ENCODE measurements at places on chromosomes 4 and X.

DNA sequence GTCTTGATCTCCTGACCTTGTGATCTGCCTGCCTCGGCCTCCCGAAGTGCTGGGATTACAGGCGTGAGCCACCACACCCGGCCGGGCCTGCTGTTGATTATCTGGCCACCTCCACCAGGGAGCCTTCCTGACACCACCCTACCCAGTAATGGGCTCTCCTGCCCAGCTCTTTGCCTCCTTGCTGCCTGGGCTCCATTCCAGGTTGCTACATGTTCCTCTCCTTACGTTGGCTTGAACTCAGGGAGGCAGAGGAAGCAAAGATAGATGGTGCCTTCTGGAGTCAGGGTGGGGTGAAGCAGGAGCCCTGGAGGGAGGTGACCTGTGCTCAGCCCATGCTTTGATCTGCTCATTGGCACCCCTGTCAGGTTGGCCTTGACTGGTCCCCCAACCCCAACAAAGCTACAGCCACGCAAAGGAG, 26.3 kb downstream of the FLNA start:
- DNase-seq: no peak

- DNase-seq: no peak
Observed at GRCh38 chr4:180057891-180058671, 2185.1 kb upstream of the TENM3 start.

GRCh38 chr4:122928930-122929329, 6.5 kb upstream of the NUDT6 start:
- no peak for DNase-seq

- DNase-seq: no peak
Observed at GRCh38 chr4:19227701-19228100, 1024.0 kb upstream of the SLIT2 start.

- DNase-seq: no peak
Observed at GRCh38 chr4:164904336-164904735, 27.4 kb downstream of the APELA start.

DNA sequence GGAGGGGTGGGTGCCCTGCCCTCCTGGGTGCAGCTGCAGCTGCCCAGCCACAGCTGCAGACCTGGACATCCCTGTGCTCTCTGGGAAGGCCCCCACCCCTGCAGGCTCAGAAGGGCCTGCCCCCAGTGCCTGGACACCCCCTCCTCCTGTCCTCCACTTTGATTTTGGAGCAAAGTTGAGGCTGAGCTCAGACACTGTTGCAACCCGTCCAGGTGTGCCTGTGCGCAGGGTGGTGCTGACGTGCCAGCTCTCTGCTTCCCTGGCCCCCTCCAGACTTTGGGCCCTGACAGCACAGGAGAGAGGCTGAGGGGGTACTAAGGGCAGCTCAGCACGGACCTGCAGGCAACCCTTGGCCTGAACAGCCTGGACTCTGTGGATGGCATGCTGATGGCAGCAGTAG, 750.3 kb downstream of the ARAP2 start:
- no peak for DNase-seq

GRCh38 chr4:142824368-142824767, 21.7 kb downstream of the INPP4B start:
- DNase-seq: no peak

GRCh38 chr4:26525136-26525770, 35.0 kb upstream of the CCKAR start:
- no peak for DNase-seq

DNA sequence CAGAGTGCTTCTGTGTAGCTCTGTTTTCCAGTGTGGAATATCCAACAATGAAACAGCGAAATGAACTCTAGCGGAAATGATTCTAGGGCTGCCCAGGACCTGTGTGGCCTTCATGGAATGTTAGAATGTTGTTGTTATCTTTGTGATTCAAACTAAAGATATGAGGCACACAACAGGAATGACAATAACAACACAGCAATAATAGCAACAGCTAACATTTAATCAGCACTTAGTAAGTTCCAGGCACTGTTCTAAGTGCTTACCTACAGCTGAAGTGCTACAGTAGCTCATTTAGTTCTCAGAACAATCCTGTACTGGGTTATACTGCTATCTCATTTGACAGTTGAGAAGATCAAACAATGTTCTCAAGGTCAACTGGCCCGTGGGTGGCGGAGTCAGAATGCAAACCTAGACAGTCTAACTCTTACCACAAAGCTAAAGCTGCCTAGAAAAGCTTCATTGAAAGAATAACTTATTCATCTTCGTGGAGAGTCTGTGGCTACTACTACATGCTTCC, 63.7 kb downstream of the MAML3 start:
- DNase-seq: no peak

DNA sequence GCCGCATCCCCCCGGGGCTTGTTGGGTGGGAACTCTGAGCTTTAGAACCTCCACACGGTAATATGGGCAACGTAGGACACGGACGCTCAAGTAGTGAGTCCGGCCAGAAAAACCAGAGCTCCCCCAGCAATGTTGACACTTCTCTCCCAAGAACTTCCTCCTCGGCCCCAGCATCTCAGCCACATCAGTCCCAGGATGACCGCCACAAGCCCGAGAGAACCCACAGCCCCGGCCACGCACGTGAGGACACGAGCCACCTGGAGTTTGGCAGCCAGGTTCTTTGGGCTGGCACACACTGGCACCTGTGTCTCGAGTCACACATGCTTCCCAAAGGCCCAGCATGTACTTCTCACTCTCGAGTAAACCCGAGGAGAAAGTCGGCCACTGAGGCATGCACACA, 16.3 kb downstream of the CLDN34 start:
- no peak for DNase-seq

GRCh38 chr4:155672342-155672741, 5.7 kb downstream of the GUCY1A1 start:
- DNase-seq: no peak

DNA sequence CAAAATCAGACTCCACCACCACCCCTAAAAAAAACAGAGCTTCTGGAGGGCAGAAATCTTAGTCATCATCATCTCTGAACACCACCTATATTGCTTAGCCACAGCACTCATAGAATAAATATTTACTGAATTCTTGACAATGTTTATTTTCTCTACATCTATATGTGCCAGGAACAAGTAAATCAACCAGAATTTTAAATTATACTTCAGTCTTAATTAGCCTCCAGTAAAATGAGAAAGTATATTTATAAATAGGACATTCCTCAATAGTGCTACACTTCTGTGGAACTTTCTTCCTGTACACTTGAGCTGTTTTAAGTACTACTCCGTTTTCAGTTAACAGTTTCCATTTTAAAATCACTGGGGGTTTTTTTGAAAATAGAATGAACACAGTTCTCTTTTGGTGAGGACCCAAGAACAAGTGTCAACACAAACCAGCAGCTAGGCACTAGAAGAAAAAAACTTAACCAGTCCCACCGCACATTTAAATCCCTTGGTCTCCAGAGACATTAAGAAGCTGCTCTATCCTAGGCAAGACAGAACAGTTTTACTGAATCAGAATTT, 25.5 kb downstream of the SMIM14 start:
- no peak for DNase-seq

DNA sequence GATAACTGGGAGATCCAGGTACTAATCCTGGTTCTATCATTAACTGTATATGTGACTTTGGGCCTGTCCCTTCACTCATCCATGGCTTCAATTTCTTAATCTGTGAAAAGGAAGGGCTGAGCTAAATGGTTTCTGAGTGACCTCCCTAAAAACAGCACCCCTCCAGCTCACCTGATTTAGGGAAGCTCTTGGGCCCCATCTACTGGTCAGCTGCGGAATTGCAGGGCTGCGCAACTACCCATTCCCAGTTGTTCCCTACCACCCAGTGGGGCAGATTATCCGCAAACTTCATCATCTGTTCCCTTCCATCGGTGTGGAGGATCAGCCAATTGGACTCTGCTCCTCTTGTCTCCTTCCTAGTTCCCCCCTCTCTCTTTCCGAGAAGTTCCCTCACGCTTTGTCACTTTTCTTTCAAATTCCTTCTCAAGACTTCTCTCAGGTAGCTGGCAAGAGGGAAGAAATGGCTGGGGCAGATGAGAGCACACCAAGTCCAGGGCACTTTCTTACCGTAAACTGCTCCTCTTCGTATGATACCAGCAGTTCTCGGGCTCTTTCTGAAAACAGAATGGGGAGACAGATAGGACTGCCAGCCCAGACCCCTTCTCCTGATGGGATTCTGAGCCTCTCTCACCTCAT, 5.8 kb downstream of the LAS1L start:
- DNase-seq: peak; percentile 45

GRCh38 chr4:109996526-109996925, 83.8 kb downstream of the EGF start:
- DNase-seq: no peak

GRCh38 chrX:30538271-30538670, 39.3 kb downstream of the TASL start:
- DNase-seq: no peak

DNA sequence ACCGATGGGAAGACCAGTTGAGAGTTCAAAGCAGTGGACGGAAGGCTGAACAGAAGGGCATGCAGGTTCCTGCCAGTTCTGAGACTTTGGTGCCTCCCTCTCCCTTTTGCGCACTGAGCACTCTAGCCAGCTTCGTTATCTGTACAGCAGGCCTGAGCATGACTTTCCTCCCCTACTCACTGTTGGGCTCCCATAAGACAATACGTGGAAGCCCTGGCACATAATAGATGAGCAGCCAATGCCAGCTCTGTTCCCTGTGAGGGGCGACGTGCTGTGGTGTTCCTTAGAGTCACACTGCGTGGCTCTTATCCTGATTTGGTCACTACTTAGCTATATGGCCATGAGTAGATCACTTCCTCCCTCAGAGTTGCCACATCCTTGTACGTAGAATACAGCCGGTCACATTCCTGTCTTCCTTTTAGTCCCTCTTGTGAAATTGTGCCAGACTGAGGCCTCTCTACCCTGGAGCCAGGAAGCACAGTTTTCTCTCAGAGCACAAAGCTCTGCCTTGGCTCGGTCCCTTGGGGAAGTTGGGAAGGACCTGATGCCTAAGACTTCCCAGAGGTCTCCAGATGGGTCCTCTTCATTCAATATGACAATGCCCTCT, 160.4 kb upstream of the MAMLD1 start:
- no peak for DNase-seq

- DNase-seq: no peak
Observed at GRCh38 chrX:1492421-1493012, 39.8 kb upstream of the ASMTL start.

Data from activated T-helper 1 cell treated with anti-CD3 and anti-CD28 coated beads, Interleukin-2, amount 50 U/mL, for 16 hours (primary cell).